Lower leg skin (tissue), 4 donors: ENCODE measurements at places on chromosomes 1 and 21. TPM values are rescaled to one million over a fixed set of nuclear protein-coding genes. Genes with fewer than 3 reads are reported as not detected.

Gene LIPI
- total RNA-seq = not detected

Gene LORICRIN
- total RNA-seq = 731 TPM

- DNase-seq = no peak
These were observed 12.8 kb upstream of the FOXO6 start for GRCh38 chr1:41348394-41348793.

- DNase-seq = no peak
These were observed 63.7 kb upstream of the IGSF21 start for GRCh38 chr1:18043871-18044270.

GRCh38 chr1:35807614-35808449 is at the start of gene AGO4:
Gene AGO4 (plus strand): TSS chr1:35808016. CDS start chr1:35808417, 401 bp downstream.
- peak; percentile 39 for DNase-seq

Gene MAP3K7CL
- total RNA-seq = 6.4 TPM

DNA sequence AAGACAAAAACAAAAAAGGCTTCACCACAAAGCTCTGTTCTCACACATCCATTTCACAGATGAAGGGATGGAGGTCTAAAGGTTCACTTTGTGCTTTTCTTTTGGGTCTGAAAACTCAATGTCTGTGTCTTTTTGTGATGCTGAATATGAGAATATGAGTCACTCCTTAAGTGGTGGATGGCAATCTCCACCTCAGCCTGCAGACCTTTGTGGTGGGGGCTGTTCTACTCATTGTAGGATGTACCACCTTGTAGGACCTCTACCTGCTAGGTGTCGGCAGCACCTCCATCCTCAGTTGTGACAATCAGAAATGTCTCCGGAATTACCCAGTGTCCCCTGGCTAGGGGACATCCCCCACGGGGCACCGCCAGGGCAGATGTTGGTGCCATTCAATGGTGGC is 42.8 kb downstream of the UBASH3A start:
- no peak for DNase-seq

DNA sequence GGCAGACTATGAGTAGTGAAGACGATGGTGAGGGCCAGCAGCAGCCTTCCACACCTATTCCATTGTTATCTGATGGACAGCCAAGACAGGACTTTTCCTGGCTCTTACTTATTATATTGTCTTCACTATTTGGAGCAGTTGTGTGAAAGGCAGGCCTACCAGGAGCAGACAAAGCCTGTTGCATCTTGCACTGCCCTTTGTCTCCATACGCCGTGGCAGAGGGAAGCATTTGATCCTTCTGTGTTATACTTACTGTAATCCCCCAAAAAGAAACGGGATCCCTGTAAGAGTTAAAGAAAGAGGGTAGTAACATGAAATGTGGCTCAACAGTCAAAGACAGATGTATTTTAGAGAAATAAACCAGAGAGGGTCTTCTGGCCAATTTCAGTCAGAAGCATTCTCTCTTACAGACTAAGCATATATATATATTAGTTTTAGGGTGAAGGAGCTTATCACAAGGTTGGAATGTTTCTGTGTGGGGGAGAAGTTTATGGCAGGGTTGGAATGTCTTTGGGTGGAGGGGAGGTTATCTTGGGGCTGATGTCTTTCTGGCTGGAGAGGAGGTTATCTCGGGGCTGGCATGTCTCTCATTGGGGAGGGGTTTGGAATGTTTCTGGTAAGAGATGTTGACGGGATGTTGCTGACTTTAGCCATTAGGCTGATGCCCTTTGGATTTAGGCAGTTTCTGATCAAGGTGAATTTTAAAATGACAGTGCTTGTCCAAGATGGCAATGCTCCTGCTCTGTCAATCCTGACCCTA is 23.4 kb upstream of the HSD3B1 start:
- DNase-seq = no peak

- DNase-seq = no peak
These were observed 119.6 kb downstream of the TMEM53 start for GRCh38 chr1:44554706-44555105.

DNA sequence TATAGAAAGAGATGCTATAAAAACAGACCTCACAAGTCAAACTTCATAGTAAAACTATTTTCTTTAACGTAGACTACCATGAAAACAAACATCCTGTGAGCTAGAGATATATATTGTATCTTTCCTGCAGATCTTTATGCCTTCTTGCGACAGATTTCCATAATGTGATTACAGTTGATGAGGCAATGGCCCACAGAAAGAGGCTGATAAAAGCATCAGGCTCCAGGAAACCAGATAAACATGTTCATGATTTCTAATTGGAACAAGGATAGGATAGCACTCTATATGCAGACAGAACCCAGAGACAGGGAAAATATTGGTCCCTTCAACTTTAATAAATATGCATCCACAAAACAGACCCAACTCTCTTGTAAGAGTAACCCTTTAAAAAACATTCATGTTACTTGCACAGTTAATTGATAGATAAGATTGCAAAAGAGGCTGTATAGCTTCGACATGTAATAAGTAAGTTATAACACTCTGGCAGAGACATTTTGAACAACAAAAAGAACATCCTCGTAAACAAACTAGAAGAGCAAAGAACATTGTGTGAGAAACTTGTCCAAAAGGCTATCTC is 329.4 kb downstream of the AGBL4 start:
- no peak for DNase-seq

- DNase-seq = no peak
These were observed 35.3 kb downstream of the EPHB2 start for GRCh38 chr1:22745669-22746585.

Gene ASCL5
- not detected for total RNA-seq
